ENCODE measurements at places on chromosomes 4 and X. TPM values are rescaled to one million over a fixed set of nuclear protein-coding genes. Genes with fewer than 3 reads are reported as not detected.

HSD17B10 gene
- total RNA-seq: 168 TPM

SLIT2 gene
- total RNA-seq: not detected

GAGE12E gene
- not detected for total RNA-seq

RLIM gene
- 17.4 TPM for total RNA-seq

SPP1 gene
- 151 TPM for total RNA-seq

GPR173 gene
- total RNA-seq: not detected

CYLC1 gene
- total RNA-seq: not detected

BBS12 gene
- 2.7 TPM for total RNA-seq

RS1 gene
- total RNA-seq: not detected

SLC34A2 gene
- total RNA-seq: not detected

AFM gene
- total RNA-seq: not detected

DDIT4L gene
- 0.37 TPM for total RNA-seq
